ENCODE measurements at places on chromosomes 6 and 20.

DNA sequence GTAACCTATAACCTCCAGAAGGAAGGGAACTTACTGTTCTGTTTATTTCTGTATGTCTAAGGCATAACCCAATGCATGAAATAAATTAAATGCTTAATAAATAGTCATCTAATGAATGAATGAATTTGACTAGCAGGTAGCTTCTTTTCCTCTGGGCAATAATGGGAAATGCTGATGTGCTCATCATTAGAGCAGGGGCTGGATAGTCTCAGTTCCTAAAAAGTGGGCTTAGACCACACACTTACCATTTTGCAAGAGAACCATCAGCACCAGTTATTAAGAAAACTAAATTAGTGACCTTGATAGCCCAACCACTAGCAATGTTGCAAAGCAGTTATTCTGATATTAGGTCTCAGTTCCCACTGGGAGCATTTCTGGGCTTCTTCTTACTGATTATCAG is 449.7 kb downstream of the CDC5L start:
- no peaks in the 10 kb centered on the region for H3K36me3 ChIP-seq
- H3K27ac ChIP-seq = no peak overlapping the region
- H3K4me1 ChIP-seq = no peaks in the 10 kb centered on the region
- no peaks in the 10 kb centered on the region for H3K27me3 ChIP-seq
- H3K4me3 ChIP-seq = no peak overlapping the region
- no peak for DNase-seq

- H3K36me3 ChIP-seq = peaks cover 2% of the 10 kb centered on the region
- H3K4me3 ChIP-seq = peak overlapping the region; percentile 72
- H3K27ac ChIP-seq = no peak overlapping the region
- no peaks in the 10 kb centered on the region for H3K27me3 ChIP-seq
- DNase-seq = no peak
- no peaks in the 10 kb centered on the region for H3K4me1 ChIP-seq
Observed at GRCh38 chr20:33719277-33719988, 677 bp downstream of the PXMP4 start.

DNA sequence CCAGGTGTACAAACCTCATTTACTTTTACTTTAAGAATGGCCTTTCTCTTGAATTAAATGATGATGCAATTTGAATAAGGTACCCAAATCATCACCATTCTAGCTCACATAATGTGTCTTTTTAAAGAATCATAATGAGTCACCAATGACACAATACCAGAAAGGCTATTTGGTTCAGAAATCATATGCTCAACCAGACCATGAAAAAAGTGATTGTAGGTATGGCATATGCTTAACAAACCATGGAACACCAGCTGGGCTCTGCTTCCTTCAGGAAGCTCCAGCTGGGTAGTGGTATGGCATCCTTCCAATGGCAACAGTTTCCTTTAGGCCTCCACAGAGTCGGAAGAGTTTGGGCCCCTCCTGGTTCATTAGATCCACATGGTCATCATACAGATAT is 128.2 kb downstream of the FRK start:
- no peaks in the 10 kb centered on the region for H3K4me1 ChIP-seq
- H3K27me3 ChIP-seq = no peaks in the 10 kb centered on the region
- H3K4me3 ChIP-seq = no peak overlapping the region
- no peak for DNase-seq
- no peak overlapping the region for H3K27ac ChIP-seq
- no peaks in the 10 kb centered on the region for H3K36me3 ChIP-seq

- no peaks in the 10 kb centered on the region for H3K4me1 ChIP-seq
- no peaks in the 10 kb centered on the region for H3K27me3 ChIP-seq
- DNase-seq = no peak
- H3K36me3 ChIP-seq = no peaks in the 10 kb centered on the region
- H3K27ac ChIP-seq = no peak overlapping the region
Observed at GRCh38 chr6:109998159-109998785, 20.2 kb downstream of the GPR6 start.

GRCh38 chr6:105452924-105453756 is 50.3 kb upstream of the PREP start:
- no peak for DNase-seq
- no peak overlapping the region for H3K27ac ChIP-seq
- H3K27me3 ChIP-seq = no peaks in the 10 kb centered on the region
- H3K36me3 ChIP-seq = no peaks in the 10 kb centered on the region
- H3K4me3 ChIP-seq = no peak overlapping the region

DNA sequence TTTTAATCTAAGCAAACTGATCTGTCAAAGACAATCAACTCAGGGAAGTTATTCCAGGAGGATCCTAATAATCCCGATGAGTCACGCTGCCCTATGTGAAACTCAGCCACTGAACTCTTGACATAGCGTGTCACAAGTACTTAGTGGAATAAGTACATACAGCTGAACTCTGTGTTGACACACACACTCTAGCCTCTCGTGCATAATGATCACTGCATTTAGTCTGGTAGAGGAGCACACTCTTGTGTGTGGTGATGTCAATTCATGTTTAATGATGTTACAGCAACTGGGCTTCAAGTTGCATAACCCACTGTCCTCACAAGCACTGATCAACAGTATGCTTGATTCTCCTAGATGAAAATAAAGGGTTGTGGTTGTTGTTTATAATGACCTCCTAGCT is 148.3 kb downstream of the HACE1 start:
- H3K27ac ChIP-seq = no peak overlapping the region
- DNase-seq = no peak
- H3K4me1 ChIP-seq = no peaks in the 10 kb centered on the region
- H3K27me3 ChIP-seq = no peaks in the 10 kb centered on the region
- H3K4me3 ChIP-seq = no peak overlapping the region
- H3K36me3 ChIP-seq = no peaks in the 10 kb centered on the region

DNA sequence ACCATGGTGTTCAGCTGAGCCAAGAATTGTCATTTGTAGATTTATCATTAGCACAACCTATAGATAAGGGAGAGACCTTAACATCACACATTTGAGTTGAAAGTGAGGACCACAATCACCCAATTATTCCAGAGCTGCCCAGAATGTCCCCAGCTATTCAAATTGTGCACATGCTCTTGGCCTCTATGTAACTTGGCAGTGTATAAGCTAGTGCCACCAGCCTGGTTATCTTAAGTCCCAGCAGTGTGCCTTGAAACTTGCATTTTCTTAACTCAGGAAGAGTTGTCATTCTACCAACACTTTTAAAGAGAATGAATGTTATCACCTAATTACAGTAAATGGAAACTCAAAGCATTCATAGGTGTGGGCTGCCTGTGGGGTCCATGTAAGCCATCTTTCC is 191.1 kb downstream of the COL9A1 start:
- H3K27me3 ChIP-seq = peaks cover 13% of the 10 kb centered on the region
- H3K4me3 ChIP-seq = no peak overlapping the region
- no peaks in the 10 kb centered on the region for H3K36me3 ChIP-seq
- H3K4me1 ChIP-seq = no peaks in the 10 kb centered on the region
- DNase-seq = no peak
- H3K27ac ChIP-seq = no peak overlapping the region

GRCh38 chr6:168150551-168151320 is 71.7 kb upstream of the FRMD1 start:
- H3K27ac ChIP-seq = no peak overlapping the region
- H3K36me3 ChIP-seq = no peaks in the 10 kb centered on the region
- peaks cover 15% of the 10 kb centered on the region for H3K27me3 ChIP-seq
- H3K4me3 ChIP-seq = no peak overlapping the region

- H3K4me3 ChIP-seq = no peak overlapping the region
- no peak for DNase-seq
- no peaks in the 10 kb centered on the region for H3K27me3 ChIP-seq
- H3K4me1 ChIP-seq = peaks cover 23% of the 10 kb centered on the region
- no peak overlapping the region for H3K27ac ChIP-seq
Observed at GRCh38 chr6:15369838-15370237, 124.0 kb downstream of the JARID2 start.

DNA sequence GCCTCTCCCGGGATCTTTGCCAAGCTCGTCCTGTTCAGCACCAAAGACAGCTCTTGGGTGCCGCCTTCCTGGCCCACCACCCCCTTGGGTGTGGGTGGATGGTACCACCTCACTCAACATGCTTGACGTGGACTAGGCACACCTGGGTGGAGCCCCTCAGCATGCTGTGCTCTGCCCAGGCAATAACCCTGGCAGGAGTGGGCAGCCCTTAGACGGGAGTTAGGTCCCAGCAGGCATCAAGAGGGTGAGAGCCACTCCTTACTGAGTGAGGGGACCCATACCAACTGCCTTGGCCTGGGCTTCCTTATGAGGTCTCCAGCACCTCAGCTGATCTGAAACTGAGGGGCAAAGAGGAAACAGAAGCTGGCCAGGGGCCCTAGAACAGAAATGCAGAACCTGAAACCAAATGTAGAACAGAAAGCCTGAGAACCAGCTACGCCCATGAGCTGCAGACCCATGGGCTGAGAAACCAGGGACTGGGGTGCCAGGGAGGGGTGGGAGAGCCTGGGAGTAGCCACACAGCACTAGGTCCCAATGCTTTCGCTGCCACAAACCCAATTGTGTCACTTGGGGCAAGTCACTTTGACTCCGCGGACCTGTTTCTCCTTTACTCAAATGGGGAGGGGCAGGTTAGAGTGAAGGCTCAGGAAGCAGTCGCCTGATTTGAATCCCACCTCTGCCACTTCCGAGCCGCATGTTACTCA is 2.0 kb downstream of the FGD2 start:
- peaks cover 2% of the 10 kb centered on the region for H3K4me1 ChIP-seq
- DNase-seq = no peak
- no peak overlapping the region for H3K4me3 ChIP-seq

DNA sequence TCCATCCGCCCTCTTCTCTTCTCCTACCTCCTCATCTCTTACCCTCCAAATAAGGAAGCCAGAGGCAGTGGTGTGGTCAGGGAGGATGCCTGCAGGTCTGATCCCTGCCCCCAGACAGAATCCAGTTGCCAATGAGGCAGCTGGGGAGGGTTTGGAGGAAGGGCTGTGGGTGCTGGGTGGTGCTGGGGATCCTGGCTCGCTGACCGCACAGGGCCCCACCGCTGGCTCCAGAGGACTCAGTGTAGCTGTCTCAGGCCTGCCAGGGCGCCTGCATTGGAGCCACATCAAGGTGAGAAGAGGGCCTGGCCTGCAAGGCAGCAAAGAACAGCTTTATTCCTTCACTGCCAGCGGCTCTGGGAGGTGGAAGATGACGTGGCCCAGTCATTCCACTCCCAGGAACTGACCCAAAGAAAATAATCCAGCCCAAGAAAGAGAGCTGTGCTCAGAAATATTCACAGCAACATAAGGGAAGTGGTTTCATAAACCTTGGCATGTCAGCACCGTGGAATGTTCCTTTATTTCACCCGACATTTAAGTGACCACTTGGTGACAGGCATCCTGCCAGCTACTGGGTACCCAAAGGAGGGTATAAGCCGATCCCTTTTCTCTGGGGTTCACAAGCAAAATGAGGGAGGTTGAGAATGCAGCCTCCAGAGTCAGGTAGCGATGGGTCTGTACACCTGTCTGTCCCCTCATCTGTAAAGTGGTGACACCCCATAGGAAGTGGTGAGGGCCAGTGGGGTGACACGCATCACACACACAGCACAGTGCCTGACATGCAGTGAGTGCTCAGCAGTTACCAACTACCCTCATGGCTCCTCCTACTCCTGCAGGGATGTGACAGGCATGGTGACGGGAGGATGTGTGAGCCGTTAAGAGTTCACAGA is 125.1 kb downstream of the SNX5 start:
- no peak overlapping the region for H3K4me3 ChIP-seq
- DNase-seq = no peak
- H3K4me1 ChIP-seq = peaks cover 15% of the 10 kb centered on the region

DNA sequence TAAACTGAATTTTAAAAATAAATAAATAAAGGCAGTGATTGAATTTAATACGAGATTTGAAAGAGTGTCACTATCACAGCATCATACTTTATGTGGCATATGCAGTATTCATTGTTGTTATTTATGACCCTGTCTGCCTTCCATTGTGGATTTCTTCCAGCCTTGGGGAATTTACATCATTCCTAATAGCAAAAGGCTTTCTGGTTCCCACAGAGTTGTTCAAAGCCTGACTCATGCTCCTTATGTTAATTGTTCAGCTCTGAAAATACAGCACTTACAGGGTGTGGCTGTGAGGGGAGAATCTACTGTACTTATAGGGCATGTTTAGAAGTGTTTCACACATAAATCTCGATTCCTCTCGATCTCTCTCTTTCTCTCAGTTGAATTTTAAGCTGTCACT is 54.4 kb downstream of the JAG1 start:
- no peaks in the 10 kb centered on the region for H3K36me3 ChIP-seq
- no peak for DNase-seq
- H3K4me3 ChIP-seq = no peak overlapping the region
- H3K27ac ChIP-seq = peak overlapping the region; percentile 67

DNA sequence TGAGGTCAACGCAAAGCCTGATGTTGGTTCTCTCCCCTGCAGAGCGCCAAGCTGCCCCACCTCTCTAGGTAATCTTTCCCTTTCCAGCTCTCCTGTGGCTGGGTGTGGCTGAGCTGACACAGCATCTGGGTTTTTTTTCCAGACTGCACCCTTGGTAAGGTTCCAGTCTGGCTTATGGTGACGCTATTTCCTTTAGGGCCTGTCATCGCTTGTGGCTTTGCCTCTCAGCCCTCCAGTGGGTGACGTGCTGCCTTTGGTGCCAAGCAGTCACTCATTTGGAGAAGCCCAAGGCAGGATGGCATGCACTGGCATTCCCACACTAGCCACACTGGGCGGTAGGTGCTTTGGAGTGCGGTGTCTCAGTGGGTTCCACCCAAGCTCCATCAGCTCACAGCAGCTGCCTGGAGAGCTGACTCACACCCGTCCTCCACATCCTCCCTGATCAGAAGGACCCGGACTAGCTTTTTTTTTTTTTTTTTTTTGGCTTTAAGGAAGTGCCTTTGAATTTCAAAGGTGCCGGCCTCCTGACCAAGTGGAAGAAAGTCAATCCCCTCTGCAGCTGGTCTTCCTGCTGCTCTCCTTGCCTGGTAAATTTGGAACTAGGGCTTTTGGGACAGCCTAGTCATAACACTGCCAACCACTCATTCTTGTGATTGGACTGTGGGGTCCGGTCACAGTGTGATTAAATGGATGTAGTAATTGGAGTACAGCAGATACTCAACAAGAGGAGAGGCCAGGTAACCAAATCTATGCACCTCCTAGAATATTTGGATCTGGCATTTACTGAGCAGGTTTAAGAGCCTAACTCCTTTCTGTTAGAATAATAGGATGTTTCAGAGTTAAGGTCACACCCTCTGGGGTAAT is 153.6 kb downstream of the CD83 start:
- DNase-seq = peak; percentile 98
- H3K27ac ChIP-seq = peak overlapping the region; percentile 98
- H3K4me3 ChIP-seq = no peak overlapping the region
- H3K27me3 ChIP-seq = no peaks in the 10 kb centered on the region
- no peaks in the 10 kb centered on the region for H3K36me3 ChIP-seq

- no peaks in the 10 kb centered on the region for H3K27me3 ChIP-seq
- no peak overlapping the region for H3K4me3 ChIP-seq
- H3K27ac ChIP-seq = peak overlapping the region; percentile 34
- DNase-seq = no peak
Observed at GRCh38 chr20:528923-529604, 14.5 kb downstream of the CSNK2A1 start.

GRCh38 chr6:82910820-82911219 is 154.8 kb downstream of the UBE3D start:
- no peaks in the 10 kb centered on the region for H3K27me3 ChIP-seq
- H3K4me3 ChIP-seq = no peak overlapping the region
- peaks cover 3% of the 10 kb centered on the region for H3K4me1 ChIP-seq
- no peak for DNase-seq
- no peak overlapping the region for H3K27ac ChIP-seq

GRCh38 chr6:119717942-119718341 is 368.4 kb upstream of the MAN1A1 start:
- H3K36me3 ChIP-seq = no peaks in the 10 kb centered on the region
- H3K4me1 ChIP-seq = no peaks in the 10 kb centered on the region
- DNase-seq = no peak
- no peak overlapping the region for H3K4me3 ChIP-seq
- H3K27me3 ChIP-seq = no peaks in the 10 kb centered on the region
